ENCODE measurements at places on chromosomes 1 and 21. TPM values are rescaled to one million over a fixed set of nuclear protein-coding genes. Genes with fewer than 3 reads are reported as not detected.

DNA sequence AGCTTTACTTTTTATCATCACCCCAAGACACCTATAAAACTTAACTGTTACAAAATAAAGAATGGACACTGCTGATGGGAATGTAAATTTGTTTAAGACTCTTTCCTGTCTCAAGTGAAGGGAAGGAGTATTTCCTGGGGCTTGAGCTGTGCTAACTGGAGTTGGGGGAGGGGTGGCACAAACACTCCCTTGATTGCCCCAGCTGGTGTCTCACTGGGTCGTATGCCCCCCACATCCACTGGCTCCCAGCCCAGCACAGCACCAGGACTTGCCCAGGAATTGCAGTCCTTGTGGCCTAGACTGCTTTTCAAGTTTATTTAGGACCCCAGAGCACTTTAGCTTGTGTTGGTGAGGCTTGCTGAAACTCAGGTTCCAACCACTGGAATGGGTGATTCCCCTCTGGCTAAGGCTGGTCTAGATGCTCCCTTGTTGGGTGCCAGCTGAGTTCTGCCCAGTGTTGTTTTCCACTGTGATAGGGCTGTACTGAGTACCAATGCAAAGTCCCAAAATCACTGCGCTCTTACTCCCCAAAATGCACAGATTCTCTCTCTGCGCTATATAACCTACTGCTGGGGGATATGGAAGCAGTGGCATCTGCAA lies 49.1 kb upstream of the DR1 start:
- DNase-seq = no peak
- H3K4me1 ChIP-seq = no peaks in the 10 kb centered on the region
- no peaks in the 10 kb centered on the region for H3K36me3 ChIP-seq
- no peaks in the 10 kb centered on the region for H3K27me3 ChIP-seq

- H3K27ac ChIP-seq = no peak overlapping the region
- H3K4me1 ChIP-seq = no peaks in the 10 kb centered on the region
- no peak overlapping the region for H3K4me3 ChIP-seq
- DNase-seq = no peak
- no peaks in the 10 kb centered on the region for H3K27me3 ChIP-seq
- H3K36me3 ChIP-seq = no peaks in the 10 kb centered on the region
Observed at GRCh38 chr21:40639616-40640194, 207.3 kb downstream of the DSCAM start.

DNA sequence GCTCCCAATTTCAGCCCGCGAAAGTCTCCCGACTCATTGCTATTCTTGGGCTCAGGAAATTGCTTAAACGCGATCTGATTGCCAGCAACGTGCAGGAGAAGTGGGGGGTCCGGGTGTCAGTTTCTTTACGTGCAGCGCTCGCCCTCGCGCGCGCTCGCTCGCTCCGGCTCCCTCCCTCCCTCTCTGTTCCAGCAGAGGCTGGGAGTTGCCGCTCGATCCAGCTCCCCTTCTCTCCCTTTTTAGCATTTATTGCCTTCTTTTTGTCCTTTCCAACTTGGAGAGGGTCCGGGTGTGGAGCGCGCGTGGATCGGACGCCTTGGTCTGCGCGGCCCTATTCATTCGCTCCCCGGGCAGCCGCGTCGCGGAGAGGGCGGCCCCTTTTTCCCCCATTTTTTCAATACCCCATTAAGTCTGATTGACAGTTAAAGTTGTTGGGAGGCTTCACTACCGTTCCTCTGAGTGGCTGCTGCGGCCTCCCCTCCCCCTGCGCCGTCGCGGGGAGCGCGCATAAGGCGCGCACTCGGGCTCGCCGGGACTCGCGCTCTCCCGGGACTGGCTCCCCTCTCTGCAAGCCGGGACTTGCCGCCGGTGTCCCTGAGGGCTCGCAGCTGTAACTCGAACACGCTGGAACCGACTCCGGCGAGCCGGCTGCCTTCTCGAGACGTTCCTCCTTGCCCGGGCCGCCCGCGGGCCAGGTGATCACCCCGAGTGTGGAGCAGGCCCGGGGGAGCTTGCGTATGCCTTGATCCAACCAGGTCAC lies at the start of gene DHRS3:
DHRS3 (minus strand) TSS at position 310 of the 760 bp plus-strand sequence. CDS start 862 bp downstream, outside the sequence.
- peak within 1 kb of the TSS; percentile 66 for H3K4me3 ChIP-seq
- peak; percentile 75 for DNase-seq
- no peaks in the 10 kb centered on the region for H3K27me3 ChIP-seq
- H3K4me1 ChIP-seq = peaks cover 21% of the 10 kb centered on the region

LCE3D gene
- total RNA-seq = not detected

RXFP4 gene
- not detected for total RNA-seq

DNA sequence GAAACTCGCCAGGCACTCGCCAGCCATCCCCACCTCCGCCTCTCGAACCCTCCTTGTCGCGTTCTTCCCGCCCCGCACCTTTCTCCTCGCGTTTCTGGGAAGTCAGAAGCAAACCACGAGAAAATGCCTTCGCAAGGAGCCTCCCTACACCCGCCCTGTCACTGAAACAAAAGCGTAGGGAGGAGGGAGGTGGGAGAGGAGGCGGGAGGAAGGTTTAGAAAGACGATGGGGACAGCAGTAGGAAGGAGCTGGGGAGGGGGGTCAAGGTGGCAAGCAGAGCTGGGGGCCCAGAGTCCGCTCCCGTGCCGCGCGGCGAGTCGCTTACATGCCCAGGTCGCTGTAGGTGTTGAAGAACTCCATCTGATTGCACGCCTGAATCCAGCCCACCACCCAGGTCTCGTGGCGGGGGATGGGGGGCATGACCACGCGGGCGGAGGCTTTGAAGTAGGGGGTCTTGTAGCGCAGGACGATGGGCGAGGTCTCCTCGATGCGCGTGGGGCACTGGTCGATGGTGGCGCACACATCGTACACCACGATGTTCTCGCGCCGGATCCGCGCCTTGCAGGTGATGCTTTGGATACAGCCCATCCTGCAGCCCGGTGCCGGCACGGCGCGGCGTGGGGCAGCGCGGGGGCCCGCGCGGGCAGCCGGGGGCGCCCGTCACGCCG lies 1.0 kb downstream of the FAM78B start:
- H3K27me3 ChIP-seq = peaks cover 13% of the 10 kb centered on the region
- no peaks in the 10 kb centered on the region for H3K4me1 ChIP-seq
- no peak for DNase-seq
- no peak overlapping the region for H3K4me3 ChIP-seq

GRCh38 chr1:186618401-186619170 lies 61.6 kb downstream of the PTGS2 start:
- no peaks in the 10 kb centered on the region for H3K4me1 ChIP-seq
- no peaks in the 10 kb centered on the region for H3K36me3 ChIP-seq
- no peak for DNase-seq
- H3K27me3 ChIP-seq = no peaks in the 10 kb centered on the region

TMEM51 gene
- total RNA-seq = 3.6 TPM

DNA sequence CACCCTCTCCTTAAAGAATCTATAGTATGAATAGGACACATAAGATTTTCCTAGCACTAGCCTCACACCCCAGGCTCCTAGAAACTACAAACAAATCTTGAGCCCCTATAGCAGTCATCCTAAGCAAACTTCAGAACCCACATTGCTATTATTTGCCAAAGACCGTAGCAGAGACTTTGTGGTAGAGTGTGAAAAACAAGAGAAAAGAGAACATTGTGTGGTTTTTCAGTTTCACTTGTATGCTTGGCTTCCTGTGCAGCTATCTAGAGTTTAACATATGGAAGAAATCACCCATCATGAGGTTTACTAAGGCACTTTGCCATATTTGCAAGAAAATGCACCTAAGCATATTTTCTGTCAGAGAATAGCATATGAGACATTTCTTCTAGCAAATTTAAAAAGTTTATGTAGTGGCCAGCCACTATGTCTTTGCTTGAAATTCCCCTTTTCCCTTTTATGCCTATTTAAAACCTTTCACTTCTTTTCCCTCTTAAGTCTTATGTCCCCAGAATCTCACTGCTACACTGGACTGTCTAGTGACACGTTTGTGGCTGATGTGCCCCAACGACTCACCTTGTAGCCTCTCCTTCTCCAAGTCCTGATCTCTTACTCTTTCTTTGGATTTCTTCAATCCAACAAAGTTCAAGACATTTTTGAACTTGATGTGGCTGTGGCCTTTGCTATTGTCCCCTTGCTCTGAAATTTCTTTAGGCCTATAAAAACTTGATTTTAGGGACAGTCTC lies 25.6 kb downstream of the CCDC190 start:
- H3K4me3 ChIP-seq = no peak overlapping the region
- peaks cover 6% of the 10 kb centered on the region for H3K27me3 ChIP-seq
- no peak overlapping the region for H3K27ac ChIP-seq

- H3K27ac ChIP-seq = no peak overlapping the region
- no peaks in the 10 kb centered on the region for H3K4me1 ChIP-seq
- H3K27me3 ChIP-seq = peaks cover 33% of the 10 kb centered on the region
- no peak overlapping the region for H3K4me3 ChIP-seq
Observed at GRCh38 chr1:24903955-24904730, 25.9 kb downstream of the RUNX3 start.

CRNN gene
- not detected for total RNA-seq

GABRD gene
- not detected for total RNA-seq

- no peak for DNase-seq
- no peaks in the 10 kb centered on the region for H3K4me1 ChIP-seq
- H3K36me3 ChIP-seq = no peaks in the 10 kb centered on the region
Observed at GRCh38 chr1:65949230-65949626, 156.5 kb downstream of the PDE4B start.

LPAR3 gene
- total RNA-seq = 0.18 TPM

GRCh38 chr1:209319549-209319948 lies 264.0 kb upstream of the CAMK1G start:
- DNase-seq = peak; percentile 18
- H3K4me3 ChIP-seq = no peak overlapping the region
- H3K36me3 ChIP-seq = no peaks in the 10 kb centered on the region

GRCh38 chr1:32627596-32628162 lies 22.7 kb downstream of the ZBTB8OS start:
- peaks cover 11% of the 10 kb centered on the region for H3K36me3 ChIP-seq
- H3K4me3 ChIP-seq = no peak overlapping the region
- DNase-seq = no peak
- H3K4me1 ChIP-seq = no peaks in the 10 kb centered on the region

- H3K4me3 ChIP-seq = no peak overlapping the region
- H3K36me3 ChIP-seq = no peaks in the 10 kb centered on the region
- no peak overlapping the region for H3K27ac ChIP-seq
- no peak for DNase-seq
- H3K27me3 ChIP-seq = peaks cover 17% of the 10 kb centered on the region
- no peaks in the 10 kb centered on the region for H3K4me1 ChIP-seq
Observed at GRCh38 chr21:42349420-42350317, 1.1 kb downstream of the TFF2 start.

CTSK gene
- total RNA-seq = 7.7 TPM

DNA sequence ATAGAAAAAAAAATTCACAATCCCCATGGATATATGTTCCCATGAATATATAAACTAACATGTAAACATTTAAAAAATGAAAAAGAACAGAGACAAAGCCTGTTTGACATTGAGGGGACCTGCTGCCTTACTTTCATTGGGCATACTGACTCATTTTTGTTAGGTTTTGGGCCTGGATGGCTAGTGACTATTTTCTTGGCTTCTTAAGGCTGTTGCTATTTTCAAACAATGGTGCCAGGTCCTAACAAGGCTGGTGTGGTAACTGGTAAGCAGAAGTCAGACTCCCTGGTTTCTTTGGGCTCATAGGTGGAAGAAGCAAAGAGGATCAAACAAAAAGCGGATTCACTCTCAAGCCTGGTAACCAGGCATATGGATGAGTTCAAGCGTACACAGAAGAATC lies 51.0 kb downstream of the LAMC2 start:
- no peaks in the 10 kb centered on the region for H3K27me3 ChIP-seq
- no peaks in the 10 kb centered on the region for H3K36me3 ChIP-seq
- DNase-seq = no peak
- H3K4me3 ChIP-seq = no peak overlapping the region
- no peak overlapping the region for H3K27ac ChIP-seq

CR1L gene
- not detected for total RNA-seq

DNA sequence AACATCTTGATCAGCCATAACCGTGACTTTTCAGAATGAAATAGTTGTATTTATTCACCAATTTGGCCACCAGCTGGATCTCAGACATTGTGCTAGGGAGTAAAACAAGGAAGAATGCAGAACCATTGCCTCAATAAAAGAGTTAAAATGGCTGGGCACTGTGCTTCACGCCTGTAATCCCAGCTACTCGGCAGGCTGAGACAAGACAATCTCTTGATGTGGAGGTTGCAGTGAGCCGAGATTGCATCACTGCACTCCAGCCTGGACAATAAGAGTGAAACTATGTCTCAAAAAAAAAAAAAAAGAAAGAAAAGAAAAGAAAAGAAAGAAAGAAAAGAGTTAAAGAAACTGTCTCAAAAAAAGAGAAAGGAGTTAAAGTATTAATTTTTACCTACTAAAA lies 199.5 kb downstream of the TPR start:
- no peak overlapping the region for H3K4me3 ChIP-seq
- no peaks in the 10 kb centered on the region for H3K36me3 ChIP-seq
- no peak for DNase-seq
- H3K4me1 ChIP-seq = no peaks in the 10 kb centered on the region

DNA sequence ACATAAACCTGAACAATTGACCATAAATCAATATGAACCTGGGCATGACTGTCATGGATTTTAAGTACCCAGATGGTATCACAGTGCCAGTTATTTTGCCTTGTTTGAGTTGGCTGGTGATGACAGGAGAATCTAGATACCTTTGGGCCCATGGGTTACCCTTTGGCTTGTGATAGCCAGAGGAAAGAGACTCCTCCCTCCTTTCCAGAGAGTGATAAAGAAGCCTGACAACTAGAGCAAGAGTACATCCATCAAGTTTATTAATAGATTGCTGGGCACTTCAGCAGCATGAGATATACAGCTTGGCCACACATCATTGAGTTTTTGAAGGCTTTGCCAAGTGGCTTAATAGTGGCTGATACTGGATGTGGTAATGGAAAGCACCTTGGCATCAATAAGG lies 6.6 kb upstream of the FMO3 start:
- no peak for DNase-seq
- no peaks in the 10 kb centered on the region for H3K27me3 ChIP-seq
- no peak overlapping the region for H3K27ac ChIP-seq
- peaks cover 5% of the 10 kb centered on the region for H3K4me1 ChIP-seq
- no peaks in the 10 kb centered on the region for H3K36me3 ChIP-seq

GRCh38 chr1:113433184-113433583 lies 42.9 kb downstream of the MAGI3 start:
- H3K36me3 ChIP-seq = no peaks in the 10 kb centered on the region
- no peaks in the 10 kb centered on the region for H3K4me1 ChIP-seq
- peak; percentile 47 for DNase-seq
- H3K27me3 ChIP-seq = no peaks in the 10 kb centered on the region
- H3K4me3 ChIP-seq = no peak overlapping the region

DNA sequence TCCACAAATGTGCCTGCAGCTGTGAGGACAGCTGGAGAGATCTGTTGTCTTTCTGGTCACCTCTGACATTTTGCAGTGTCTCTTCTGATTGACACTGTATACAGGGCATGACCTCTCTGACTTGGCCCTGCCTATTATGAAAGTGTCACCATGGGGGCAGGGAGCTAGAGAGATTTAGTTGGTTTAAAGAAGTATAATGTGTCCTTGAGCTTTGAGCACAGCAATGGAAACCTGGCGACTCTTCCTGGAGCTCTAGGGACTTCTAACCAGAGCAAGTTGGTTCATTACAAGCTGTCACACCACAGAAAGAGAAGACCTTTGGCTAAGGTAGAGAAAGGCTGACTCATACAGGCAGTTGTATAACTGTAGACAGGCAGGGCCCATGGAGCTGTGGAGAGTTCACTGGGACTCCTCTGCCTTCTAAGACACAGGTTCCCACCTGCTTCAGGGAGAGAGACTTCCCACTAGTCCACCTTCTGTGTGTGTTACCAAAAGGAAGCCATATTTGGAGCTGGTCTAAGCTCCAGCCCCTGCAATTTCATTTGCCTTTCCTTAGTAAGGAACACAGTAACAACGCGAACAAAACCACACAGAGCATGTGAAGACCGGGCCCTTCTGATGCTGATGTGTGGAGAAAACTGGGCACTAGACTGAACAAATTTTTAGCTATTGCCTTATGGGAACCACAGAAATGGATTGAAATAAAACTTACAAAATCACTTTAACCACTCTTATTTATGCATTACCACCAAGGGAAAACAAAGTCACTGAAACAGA lies 90.5 kb upstream of the ADAR start:
- H3K27ac ChIP-seq = no peak overlapping the region
- DNase-seq = no peak
- H3K4me1 ChIP-seq = no peaks in the 10 kb centered on the region

All from IMR-90 (cell line).